AG09309 (cell line): ENCODE measurements at places on chromosomes 16 and 17.

DNA sequence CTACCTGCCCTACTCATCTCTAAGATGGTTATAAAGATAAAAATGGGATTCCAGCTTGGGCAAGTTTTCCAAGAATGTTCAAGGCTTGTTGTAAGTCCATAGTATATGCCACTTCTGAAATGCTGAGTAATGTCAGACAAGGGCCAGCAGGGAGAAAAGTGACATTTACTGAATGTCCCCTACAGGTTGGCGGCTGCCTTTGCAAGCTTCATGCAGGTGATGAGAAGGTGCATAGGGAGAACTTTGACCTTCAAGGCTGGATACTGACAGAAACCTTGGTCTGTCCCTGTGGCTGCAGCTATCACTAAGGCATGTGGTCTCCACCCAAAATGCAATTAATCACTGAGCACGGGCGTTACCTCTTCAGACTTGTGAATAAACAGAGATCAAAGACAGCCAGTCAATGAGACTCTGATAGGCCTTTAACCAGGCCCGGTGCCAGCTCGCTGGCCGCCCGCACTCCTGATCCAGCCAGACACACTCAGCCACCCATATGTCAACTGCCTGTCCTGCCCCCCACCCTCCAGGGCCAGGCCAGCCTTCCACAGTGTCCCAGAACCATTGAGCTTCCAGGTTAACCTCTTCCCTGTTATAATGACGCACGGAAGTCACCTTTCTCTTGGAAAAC, 26.8 kb upstream of the AXIN2 start:
- no peak for DNase-seq

DNA sequence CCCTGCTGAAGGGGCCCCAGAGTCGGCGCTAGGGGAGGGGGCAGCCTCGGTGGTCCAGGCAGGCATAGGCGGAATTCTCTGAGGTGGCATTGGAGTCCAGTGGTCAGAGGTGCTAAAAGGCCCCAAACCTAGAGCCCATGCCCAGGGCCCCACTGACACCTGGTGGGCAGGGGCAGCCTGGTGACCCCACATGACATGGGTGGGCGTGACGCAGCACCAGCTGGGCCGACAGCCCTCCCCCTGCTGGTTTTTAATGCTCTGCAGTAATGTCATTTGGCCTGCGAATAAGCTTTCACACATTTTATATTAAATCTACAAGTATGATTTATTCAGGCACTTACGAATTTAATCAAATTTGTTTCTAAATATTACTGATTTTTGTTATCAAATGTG, 2.1 kb upstream of the RNPS1 start:
- no peak for DNase-seq

DNA sequence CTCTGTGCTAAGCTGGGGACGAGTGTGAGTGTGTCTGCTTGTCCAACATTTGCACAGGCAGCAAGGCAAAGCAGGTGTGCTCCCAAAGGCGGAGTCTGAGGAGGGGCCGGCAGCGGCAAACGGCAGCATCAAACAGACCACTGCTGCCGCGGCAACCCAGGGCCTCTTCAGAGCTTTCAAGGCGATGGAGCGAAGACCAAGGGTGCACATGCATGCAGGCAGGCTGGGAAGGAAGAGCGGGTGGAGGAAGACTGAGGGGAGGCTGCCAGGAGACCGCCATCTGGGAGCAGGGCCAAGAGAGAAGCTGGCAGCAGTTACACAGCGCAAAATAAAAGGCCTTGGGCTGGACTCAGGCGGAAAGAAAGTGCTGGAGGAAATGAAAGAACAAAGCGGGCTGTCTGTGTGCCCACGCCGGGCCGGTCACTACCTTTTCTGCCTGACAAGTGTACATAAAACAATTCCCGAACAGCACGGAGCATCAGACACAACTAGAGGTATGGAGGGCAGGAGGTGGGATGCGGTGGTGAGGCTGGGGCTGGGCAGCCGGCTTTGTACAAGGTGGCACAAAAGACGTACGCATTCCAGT, 8.5 kb downstream of the TIMM22 start:
- no peak for DNase-seq

- no peak for DNase-seq
Measured at GRCh38 chr16:71479420-71479819, 9.7 kb downstream of the ZNF19 start.

DNA sequence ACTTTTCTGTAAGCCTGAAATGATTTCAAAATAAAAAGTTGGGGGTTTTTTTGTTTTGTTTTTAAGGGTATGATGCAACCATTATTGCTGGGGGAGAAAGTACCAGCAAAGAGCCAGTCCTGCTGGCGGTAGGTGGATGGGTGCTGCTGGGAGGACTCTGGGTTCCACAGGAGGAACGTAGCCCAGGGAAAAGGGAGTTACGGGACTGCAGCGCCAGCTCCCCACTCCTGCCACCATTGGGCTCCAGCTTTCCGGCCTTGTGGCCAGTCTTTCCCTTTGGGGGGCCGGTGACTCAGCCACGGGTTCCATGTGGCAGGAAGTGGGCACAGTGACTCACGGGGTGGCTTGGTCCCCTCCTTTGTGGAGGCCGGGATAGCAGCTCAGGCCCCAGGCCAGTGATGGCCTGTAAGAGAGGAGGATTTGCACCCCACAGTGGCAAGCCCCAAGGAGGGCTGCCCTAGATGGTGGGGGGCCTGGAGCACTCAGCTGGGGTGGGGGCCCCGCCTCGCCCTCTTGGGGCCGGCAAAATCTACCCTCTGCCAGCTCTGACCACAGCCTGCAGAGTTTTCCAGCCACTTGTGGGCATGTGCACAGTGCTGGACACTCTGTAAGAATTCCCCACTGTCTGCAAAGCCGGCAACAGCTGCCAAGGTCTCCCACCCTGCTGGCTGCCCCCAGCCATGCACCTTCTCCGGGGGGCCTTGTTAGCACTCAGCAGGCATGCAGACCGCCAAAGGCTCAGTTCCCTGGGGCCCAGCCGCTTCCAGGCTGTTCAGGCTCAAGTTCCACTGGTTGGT, 30.4 kb downstream of the SOCS3 start:
- DNase-seq = peak; percentile 63

GRCh38 chr17:75493476-75494129, 21.7 kb downstream of the CASKIN2 start:
- no peak for DNase-seq

- no peak for DNase-seq
Measured at GRCh38 chr16:84535408-84535807, 30.9 kb upstream of the MEAK7 start.

DNA sequence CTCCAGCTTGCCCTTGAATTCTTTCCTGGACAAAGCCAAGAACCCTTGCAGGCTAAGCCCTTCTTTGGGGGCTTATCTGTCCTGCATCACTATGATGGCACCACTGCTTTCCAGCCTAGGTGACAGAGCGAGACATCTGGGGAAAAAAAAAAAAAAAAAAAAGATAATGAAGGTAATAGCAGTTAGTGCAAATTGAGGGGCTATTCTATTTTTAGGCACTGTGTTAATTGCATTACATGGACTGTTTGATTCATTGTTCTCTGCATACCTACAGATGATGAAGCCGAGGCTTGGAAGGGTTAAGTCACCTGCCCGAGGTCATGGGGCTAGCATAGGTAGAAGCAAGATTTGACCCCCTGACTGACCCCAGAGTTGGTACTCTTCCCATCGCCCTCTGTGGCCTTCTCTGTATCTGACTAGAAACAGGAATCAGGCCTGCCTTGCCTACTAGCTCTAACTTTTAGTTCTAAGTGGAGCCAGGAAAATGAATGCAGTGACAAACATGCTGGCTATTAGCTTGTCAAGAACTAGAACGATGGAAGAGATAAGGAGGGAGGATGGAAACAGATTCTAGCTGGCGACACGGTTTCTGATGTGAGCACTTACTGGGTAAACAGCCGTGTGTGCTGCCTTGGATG, 312.1 kb downstream of the SNX29 start:
- no peak for DNase-seq

GRCh38 chr16:80804056-80804525, 307 bp downstream of the CDYL2 start:
- peak; percentile 17 for DNase-seq

- DNase-seq = no peak
Measured at GRCh38 chr17:3688027-3688553, 7.9 kb downstream of the P2RX5 start.

DNA sequence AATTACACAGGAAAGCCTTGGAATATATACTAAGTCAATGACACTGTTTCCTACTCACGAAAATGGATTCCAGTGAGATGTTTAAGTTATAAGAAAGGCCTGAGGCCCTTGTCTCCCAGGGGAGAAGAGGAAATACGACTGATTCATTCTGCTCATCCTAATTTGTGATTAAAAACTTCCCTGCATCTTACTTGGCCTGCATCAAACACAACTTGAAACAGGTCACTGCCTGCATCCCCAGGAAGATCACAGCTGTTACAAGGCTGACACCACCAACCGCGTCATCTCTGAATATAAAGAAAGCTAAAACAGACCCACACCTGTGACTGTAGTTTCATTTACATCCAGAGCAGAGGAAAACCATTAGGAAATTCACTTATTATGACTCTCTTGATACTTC, 121.9 kb downstream of the DNAH3 start:
- no peak for DNase-seq

- DNase-seq = peak; percentile 38
Measured at GRCh38 chr16:81293909-81294802, 20.6 kb upstream of the GAN start.

DNA sequence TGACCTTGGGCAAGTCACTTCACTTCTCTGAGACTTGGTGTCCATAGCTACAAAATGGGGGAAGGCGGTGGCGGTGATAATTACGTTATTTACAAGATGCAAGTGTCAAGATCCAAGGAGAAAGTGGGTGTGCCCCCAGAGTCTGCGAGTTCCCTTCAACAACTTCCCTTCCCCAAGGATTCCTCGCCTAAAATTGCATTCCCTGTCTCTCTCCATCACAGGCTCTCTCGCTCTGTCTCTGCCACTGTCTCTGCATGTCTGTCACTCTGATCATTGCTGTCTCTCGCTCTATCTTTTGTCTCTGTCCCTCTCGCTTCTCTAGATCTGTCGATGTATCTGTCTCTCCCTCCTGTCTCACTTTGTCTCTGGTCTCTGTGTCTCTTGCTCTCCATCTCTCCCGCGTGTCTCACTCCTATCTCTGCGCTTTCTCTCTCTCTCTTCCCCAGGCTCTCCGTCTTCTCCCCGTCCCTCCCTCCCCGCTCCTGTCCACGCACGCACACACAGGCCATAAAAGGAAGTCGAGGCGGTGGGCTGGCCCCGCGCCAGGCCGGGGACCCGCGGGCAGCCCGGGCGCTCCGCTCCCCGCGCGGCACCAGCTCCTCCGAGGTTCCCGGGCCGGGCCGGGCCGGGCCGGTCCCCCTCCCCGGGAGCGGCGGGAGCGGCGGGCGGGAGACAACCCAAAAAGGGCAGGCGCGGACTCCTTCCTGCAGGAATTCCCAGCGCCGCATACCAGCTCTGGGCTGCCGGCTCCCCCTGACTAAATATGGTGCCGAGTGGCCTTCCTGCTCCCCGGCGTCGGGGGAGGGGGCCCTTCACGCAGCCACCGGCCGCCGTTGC, 1.1 kb upstream of the MYH11 start:
- DNase-seq = no peak

DNA sequence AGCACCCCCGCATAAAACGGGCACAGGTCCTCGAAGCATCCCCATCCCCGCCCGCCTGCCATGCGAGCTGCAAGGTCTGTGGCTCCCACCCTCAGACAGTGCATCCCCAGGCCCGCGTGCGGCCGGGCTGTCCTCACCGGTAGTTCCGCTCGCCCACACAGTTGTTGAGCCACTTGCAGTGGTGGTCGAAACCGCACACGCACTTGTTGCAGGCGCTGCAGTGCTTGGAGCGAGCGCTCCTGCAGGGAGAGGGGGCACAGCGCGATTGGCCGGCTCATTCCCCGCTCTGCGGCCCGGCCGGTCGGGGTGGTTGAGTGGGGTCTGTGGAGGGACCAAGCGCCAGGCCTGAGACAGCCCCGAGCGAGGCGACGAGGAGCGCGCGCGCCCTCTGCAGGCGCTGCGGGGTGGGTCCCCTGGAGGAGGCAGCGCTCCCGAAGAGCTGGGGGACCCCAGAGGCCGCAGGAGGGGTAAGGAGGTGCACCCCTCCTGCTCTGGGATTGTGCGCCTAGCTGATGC, 6.0 kb upstream of the TPPP3 start:
- DNase-seq = no peak

GRCh38 chr17:59366773-59367656, 35.6 kb downstream of the YPEL2 start:
- DNase-seq = no peak

DNA sequence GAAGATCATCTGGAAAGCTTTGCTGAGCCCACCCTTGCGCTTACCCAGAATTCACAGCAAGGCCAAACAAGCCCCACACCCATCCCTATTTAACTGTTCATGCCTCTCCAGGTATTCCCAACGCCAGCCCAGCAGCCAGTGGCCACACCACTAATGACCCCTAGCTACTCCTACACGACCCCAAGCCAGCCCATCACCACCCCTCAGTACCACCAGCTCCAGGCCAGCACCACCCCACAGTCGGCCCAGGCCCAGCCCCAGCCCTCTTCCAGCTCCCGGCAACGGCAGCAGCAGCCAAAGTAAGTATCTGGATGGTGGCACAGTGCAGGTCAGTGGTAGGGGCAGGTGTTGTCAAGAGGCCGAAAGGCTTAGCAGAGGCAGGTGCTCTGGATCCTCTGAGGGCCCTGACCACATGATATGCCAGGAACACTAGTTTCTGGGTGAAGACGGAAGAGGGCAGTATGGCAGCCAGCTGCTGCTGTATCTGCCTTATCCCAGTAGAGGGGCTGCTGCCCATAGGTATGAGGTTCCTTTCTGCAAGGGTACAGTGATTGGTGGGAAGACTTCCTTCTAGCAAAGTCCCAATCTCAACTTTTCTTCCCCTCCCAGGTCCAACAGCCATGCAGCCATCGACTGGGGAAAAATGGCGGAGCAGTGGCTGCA, 10.7 kb downstream of the PROCA1 start:
- DNase-seq = no peak
